ENCODE measurements at places on chromosomes 5 and 9.
A peak's percentile ranks its signal among the peaks of the same experiment; 100 is the strongest.

- no peak for DNase-seq
These were observed 122.3 kb downstream of the CDC42SE2 start for GRCh38 chr5:131386124-131386523.

DNA sequence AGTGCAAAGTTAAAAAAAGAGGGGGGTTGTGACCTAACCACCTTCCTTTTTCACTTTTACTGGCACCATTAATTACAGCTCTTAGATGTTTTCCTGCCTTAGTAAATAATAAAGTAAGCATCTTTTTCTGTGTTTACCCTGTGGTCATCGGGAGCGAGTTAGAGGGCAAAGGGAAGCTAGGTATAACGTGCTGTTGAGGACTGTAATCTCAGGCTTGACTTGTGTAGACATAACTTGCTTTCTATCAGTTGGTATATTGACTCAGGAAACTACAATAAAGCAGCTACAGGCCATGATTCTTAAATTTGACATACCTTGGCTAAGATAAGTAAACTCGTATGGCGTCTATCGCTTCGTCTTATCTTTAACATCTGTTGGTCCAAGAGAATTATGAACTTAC is 509.8 kb upstream of the CHD1 start:
- no peak for DNase-seq

GRCh38 chr5:134600600-134600999 is 32.0 kb downstream of the SAR1B start:
- DNase-seq, result no peak

GRCh38 chr9:93107825-93108161 is 11.8 kb downstream of the CARD19 start:
- DNase-seq, result no peak

GRCh38 chr9:9469271-9469670 is 1143.5 kb downstream of the PTPRD start:
- DNase-seq, result no peak

DNA sequence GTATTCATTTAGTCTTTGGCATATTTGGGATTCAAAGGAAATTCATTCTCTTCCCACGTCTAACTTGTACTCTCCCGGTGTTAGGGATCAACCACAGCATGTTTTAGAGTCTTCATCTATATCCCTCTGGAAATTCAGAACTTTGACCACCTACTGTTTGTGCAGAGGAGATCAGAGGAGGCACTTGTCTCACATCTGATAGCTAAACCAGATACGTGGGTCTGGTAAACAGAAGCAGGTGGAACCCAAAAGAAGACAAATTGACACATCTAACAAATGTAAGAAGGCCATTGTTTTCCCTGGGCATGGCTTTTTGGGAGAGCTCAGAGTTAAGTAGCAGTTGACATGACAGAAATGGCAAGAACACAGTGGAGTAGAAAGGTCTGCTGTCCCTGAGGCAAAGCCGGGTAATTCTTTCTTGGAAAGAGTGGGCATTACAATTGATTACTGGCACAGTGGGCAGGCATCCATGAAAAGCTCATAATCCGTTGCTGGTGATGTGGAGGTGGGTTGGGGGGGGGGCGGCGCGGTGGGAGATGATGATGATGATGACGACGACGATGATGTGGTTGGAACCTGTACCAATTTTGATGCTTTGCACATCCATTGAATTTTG is 27.5 kb downstream of the PIP5K1B start:
- DNase-seq, result no peak

GRCh38 chr9:33921967-33922895 is 105.3 kb downstream of the UBE2R2 start:
- DNase-seq, result no peak

GRCh38 chr5:14726066-14726838 is 61.7 kb downstream of the OTULIN start:
- no peak for DNase-seq

DNA sequence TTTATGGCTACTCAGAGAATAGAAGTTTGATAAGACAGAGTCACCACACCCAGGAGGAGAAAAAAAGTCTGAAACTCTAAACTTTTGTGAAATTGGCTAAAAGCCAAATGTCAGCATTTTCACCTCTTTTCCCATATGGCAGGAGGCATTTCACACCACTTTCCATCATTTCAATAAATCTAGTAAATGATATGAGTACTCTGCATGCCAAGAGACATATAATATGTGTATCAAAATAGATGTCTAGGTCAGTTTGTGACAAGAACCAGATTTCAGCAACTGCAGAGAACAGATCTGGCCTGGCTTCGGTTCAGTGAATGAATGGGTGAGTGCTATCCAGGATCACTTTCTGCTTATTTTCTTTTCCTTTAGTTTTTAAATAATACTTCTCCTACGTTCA is 470.8 kb downstream of the ENC1 start:
- no peak for DNase-seq

DNA sequence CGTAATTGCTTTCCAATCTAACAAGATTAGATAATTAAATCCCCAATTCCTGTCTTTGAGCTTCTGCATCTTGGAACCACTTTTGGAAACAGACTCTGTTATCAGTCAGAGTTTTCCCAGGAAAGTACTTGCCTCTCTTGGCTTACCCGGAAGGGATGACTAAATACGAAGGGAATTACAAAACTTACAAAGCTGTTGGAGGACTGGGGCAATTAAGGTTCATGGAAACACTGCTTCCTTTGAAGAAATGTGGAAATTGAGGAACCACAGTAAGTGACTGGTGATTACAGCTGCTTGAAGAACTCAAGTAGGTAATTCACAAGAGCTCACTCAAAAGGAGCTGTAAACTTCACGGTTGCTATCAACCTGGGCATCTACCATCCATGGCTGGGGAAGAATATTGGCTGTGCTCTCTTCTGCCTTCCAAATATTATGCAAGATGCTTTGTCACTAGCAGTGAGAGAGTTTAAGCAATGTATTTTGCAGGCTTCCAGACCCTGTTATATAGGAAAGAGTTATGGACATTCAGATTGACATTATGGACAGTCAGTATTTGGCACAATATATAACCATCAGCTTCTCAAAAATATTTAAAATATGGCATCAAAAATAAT is 104.6 kb upstream of the MAN2A1 start:
- no peak for DNase-seq

DNA sequence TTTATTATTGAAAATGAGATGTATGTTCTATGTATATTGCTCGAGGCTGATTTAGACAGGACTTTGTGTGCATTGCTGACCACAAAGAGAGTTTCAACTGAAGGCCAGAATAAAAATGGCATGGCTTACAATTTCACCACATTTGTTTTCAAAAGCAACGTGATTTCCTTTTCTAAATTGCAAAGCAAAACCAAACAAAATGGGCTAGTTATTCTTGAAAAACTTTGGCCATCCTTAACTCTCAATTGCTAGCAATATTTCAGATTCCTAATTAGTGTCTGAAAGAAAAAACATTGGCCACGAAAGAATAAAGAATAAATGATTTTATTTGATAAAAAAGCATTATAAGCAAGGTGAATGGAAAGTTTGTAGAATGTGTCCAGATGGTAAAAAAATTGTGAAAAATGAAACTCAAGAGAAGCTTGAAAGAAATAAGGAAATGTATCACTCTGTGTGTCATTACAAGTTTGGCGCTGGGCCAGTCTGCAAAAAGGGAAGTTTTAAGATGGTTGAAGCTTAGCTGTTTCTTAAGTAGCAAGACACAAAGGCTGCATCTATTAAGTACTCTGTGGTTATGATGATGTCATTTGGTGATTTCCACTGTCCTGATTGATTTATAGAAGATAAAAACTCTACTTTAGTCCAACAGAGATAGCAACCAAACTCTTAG is 89.2 kb upstream of the PRLR start:
- no peak for DNase-seq

- DNase-seq, result peak; percentile 98
These were observed 169.9 kb downstream of the SLC28A3 start for GRCh38 chr9:84170521-84171141.

DNA sequence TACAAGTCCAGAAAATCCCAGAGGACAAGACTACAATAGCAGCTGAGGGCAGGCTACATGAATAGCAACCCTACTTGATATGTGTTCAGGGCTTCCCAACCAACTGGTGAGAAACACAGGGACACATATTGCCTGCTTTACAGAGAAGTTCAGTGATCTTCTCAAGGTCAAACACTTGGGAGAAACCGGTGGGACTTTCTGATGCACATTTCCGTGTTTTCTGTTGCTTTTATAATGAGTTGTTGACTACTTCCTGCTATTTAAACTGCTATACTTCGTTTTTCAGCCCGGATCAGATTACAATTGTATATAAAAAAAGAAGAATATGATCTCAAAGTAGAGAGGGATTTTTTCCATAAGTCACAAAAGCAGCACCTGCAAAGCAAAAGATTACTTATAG is 175.1 kb downstream of the SNX18 start:
- no peak for DNase-seq

GRCh38 chr5:10635867-10636350 is 72.0 kb downstream of the ANKRD33B start:
- no peak for DNase-seq

GRCh38 chr9:75699017-75699416 is 191.5 kb upstream of the PCSK5 start:
- no peak for DNase-seq

- no peak for DNase-seq
These were observed 26.4 kb downstream of the TNFAIP8 start for GRCh38 chr5:119382169-119382568.

- DNase-seq, result no peak
These were observed 313 bp downstream of the BRIX1 start for GRCh38 chr5:34915856-34916192.

Data from cerebellar nuclear complex (tissue), 1 donor.